ENCODE measurements at places on chromosomes 6 and 20.

GRCh38 chr6:154791556-154792317, 58.5 kb downstream of the SCAF8 start:
- no peak for DNase-seq

- DNase-seq: no peak
Measured at GRCh38 chr6:167569041-167569805, 244.3 kb downstream of the TTLL2 start.

GRCh38 chr6:1137849-1138248, 174.0 kb upstream of the FOXQ1 start:
- no peak for DNase-seq

DNA sequence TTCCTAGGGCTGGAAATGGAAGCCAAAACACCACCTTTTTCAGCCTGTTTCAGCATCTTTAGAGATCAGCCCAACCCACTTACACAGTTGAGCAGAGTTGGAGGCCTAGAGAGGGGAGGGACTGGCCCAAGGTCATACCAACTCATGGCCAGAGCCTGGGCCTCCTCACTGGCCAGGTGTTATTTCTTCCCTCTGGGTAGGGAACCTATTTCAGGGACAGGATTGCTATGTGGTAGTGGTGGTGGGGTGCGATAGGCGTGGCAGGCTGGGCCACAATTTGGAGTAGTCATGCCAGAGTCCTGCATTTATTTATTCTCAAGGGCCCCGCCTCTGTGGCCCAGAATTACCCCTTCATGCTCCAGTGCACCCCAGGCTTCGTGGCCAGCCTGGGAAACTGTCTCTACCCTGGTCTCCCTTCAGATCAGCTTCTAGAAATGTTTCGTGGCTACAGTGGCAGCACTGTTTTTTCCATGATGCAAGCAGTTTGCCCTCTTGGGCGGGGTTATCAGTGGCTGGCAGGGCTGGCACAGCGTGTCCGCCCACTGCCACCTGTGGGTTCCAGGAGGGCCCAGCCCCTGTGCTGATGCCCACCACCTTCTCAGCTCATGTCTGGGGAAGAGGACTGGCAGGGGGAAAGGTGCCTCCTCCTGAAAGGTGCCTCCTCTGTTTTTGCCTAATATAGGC, 6.2 kb downstream of the VEGFA start:
- DNase-seq: no peak

DNA sequence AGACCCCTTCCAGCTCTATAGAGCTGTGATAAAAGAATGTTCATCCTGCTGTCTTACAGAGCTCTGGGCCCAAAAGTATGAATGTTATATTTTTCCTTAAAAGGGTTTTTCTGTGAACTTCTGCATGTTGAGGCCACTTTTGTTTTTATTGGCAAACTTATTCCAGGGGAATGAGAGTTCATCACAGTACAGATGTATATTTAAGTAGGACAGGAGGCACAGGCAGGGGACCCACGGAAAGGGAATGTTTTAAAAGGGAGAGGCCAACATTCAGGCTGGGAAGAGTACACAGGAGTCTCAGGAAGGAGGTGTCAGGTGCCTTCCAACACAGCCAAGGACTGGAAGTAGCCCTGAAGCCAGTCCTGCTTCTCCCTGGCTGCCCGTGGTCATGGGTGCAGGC, 148.4 kb downstream of the EYA2 start:
- DNase-seq: no peak

- no peak for DNase-seq
Measured at GRCh38 chr20:21554376-21554890, 40.6 kb upstream of the NKX2-2 start.

DNA sequence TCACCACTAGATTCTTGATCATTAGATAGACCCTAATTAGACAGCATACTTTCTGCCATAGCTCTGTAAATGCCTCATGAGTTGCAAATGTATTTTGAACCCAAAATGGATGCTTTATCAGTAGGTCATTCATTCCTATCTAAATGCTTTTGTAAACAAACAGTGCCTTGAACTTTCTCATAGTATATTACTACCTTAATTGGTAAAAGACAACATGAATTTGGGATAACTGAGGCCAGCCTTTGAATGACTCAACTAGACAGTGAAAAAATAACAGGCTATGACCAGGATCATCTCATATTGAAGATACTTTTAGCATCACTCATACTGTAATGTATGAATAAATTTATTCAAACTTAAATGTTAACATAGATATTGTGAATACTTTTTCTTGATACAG, 37.0 kb upstream of the PRL start:
- DNase-seq: no peak

DNA sequence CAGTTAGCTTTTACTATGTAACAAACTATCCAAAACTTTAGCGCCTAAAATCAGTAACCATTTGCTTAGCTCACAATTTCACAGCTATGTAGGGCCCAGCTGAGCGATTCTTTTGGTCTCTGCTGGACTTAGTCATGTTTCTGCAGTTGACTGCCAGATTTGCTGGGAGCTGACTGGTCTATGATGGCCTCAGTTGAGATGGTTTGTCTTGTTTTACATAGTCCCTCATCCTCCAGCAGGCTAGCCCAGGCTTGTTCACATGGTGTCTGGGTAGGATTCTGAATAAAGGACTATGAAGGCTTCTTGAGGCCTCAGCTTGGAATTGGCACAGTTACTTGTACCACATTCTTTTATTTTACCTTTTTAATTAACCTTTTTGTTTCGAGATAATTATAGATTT, 247.8 kb upstream of the CHD6 start:
- no peak for DNase-seq

DNA sequence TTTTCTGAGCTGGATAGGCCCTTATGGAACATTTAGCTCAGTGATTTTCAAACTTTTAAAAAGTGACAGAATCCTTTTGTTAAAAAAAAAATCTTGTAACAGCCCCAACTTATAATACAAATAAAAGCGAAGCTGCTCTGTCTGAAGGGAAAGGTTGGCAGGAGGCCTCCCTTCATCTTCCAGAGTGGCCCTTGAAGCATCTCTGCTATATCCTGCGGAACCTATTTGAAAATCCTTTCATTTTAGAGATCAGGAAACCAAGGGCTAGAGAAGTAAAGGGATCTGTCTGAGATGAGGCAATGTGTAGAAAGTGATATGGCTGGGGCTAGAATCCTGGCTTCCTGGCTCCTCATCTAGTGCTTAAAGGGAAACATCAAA, 107.8 kb downstream of the UBE3D start:
- no peak for DNase-seq

DNA sequence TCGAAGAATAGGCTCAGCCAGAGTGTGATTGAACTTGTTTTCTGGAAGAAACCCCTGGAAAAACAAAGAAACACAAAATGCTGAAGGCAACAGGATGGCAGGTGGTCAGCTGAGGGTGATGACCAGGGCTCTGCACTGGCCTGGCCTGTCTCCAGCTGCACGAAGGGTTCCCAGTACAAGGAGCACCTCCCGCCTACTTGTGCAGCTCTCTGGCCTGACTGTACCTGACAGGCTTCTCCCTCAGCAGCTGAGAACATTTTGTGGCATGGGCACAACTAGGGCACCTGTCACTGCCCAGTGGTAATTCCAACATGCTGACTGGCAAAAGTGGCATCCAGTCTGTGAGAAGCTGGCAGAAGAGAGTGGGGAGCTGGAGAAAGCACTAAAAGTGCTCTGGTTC, 38.8 kb upstream of the EMILIN3 start:
- DNase-seq: no peak

- no peak for DNase-seq
Measured at GRCh38 chr6:131931063-131931750, 20.0 kb downstream of the CCN2 start.

DNA sequence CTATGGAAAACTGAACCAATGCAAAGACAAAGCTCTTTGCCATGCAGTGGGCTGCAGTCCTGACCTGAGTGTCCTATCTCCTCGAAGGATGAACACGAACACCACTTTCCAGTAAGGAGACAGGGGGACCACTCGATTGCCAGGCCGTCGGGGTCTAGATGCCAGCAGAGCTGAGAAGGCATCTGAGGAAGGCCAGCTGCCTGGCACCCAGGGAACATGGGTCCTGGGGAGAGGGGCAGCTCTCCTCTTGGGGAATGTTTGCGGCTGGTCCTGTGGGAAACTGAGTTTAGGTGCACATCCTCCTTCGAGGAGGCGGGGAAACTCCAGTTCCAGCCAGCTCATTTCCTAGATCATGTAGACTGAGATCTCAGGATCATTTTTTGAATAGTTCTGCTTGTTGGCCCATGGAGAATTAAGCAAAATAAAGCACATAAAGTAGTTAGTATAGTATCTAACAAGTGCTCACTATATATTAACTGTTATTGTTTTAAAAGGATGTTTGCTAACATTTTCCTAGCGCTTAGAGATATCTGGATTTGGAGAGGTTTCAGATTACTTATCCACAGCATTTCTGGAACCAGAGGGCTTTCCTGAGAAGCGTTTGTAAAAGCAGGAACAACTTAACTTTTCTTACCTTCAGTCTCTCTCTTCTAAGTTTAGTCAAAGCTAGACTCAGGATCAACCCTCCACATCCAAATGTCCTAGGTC, 225.3 kb upstream of the FOXQ1 start:
- DNase-seq: no peak

- no peak for DNase-seq
Measured at GRCh38 chr6:39430446-39430845, 107.9 kb upstream of the KCNK16 start.

GRCh38 chr20:51525241-51526105, 17.0 kb downstream of the NFATC2 start:
- DNase-seq: no peak

GRCh38 chr6:6697620-6698019, 109.1 kb downstream of the LY86 start:
- no peak for DNase-seq

DNA sequence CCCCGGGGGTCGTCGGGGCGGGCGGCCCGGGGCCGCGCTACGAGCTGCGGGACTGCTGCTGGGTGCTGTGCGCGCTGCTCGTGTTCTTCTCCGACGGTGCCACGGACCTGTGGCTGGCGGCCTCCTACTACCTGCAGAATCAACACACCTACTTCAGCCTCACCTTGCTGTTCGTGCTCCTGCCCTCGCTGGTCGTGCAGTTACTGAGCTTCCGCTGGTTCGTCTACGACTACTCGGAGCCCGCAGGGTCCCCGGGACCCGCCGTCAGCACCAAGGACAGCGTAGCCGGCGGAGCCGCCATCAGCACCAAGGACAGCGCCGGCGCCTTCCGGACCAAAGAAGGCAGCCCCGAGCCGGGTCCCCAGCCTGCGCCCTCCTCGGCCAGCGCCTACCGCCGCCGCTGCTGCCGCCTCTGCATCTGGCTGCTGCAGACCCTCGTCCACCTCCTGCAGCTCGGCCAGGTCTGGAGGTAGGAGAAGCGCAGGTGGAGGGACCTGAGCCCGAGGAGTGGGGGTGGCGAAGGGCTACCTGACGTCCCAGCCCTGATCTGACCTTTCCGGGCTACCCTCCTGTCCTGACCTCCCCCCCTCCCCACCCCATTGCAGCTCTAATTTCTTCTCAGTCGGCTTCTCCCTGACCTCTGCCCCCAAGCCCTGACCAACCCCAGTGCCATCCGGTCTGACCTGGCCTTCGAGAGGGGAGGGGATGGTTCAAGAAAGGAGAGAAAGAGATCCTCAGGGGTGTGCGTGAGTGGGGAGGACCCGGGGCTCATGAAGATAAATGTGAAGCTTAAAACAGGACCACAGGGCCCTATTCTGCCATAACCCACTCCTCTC, 558 bp downstream of the XKR7 start:
- peak; percentile 61 for DNase-seq

GRCh38 chr6:3457710-3458602, 1.1 kb upstream of the SLC22A23 start:
- no peak for DNase-seq

GRCh38 chr6:10873374-10873773, 8.5 kb downstream of the GCM2 start:
- DNase-seq: no peak

DNA sequence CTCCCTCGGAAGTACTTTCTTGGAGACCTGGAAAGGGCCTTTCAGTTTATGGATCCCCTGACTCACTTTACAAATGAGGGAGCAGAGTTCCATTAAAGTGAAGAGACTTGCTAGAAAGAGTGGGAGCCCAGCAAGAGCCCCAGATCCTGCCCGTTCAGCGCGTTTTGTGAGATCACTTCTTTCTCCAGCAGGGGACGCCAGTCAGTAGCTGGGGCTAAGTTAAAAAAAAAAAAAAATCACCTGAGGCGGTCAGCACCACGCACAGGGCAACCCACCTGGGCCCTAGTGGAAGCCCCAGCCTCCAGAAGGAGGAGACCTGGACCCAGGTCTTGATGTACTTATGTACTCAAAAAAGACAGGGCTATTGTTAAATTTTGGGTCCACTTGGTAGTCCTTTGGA, 274.5 kb upstream of the RNF24 start:
- no peak for DNase-seq

DNA sequence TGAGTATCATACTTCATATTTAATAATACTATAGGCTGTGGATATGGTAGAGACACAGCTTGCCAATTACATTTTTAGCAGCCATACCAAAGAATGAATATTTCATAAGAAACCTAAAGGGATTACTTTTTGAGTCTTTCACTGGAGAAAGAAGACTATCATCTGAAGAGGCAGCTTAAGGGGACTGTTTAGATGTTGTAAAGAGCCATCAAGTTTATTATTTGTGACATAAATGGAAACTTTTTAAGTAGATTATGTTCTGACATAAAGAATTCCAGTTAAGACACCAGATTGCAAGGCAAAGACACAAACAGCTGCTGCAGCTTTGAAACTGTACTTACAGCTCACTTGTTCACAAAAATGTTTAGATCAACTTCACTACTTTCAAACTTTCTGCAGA, 429.4 kb downstream of the TFAP2A start:
- no peak for DNase-seq

GRCh38 chr20:3980260-3981131, 34.9 kb downstream of the RNF24 start:
- DNase-seq: no peak

- no peak for DNase-seq
Measured at GRCh38 chr6:129592516-129593232, 117.3 kb downstream of the ARHGAP18 start.

- DNase-seq: peak; percentile 7
Measured at GRCh38 chr6:79813854-79814709, 133.3 kb downstream of the ELOVL4 start.

- DNase-seq: no peak
Measured at GRCh38 chr6:4603291-4603690, 172.9 kb upstream of the CDYL start.

DNA sequence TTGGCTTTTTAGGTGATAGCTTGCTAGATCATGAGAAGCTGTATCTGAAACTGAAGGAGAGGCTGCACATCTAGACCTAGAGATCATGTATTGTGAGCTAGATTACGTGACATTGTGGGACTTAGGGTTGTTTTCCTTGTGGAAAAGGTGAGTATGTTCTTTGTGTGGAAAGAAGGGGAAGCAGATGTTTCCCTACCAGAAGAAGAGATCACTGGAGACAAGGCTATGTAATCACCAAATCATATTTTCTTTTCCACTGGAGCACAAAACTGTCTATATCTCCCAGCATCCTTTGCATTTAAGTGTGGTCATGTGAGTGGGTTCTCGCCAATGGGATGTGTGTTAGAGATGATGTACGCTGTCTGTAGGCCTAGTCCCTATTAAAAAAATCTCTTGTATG, 7.0 kb upstream of the EPB41L2 start:
- DNase-seq: no peak

DNA sequence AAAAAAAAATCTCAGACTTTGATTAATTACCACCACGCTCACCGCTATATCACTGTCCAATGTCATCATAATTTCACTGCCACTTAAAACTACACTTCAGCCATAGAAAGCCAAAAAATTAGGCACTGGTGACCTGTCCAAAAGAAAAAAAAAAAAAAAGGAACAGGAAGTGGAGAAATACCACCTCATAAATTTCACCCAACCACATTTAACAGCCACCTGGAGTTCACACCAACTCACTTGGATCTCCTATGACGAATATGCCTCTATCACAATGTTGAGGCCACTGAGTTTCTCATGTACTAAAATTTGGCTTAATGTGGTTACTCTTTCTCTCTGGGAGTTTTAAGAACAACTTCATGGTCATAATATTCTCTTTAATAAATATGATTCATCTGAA, 237.5 kb upstream of the RSPO3 start:
- no peak for DNase-seq
